T-helper 2 cell (primary cell): ENCODE measurements at places on chromosomes 6 and 20.

- DNase-seq: no peak
Measured at GRCh38 chr20:3663031-3663701, at the start of gene GFRA4. Gene GFRA4, minus strand, starts transcription at chr20:3663399. Its CDS starts 0 bp downstream, at chr20:3663399.

DNA sequence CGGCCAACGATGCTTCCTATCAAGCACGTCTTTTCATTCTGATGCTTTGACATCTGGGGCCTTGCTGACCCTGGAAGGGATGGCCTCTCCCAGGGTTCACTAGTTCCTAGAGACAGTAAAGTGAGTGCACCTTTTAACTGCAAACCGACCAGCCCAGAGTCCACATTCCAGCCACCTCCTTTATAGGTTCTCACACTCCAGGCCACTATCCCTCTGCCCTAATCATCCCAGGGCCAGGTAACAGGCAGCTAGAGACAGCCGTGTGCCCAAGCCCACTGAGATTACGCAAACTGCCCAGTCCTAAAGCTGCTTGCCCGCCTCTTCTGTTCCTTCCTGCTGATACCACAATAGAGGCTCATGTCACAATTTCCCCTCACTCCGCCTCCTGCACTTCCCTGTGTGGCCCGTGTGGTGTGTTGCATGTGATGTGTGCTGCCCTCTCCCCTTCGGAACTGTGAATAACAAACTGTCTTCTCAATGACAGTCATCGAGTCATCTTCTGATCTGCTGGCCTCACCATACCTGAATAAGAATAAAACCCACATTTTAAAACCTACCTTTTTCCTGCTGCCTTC is 123.7 kb upstream of the EXOC2 start:
- DNase-seq: peak; percentile 48

DNA sequence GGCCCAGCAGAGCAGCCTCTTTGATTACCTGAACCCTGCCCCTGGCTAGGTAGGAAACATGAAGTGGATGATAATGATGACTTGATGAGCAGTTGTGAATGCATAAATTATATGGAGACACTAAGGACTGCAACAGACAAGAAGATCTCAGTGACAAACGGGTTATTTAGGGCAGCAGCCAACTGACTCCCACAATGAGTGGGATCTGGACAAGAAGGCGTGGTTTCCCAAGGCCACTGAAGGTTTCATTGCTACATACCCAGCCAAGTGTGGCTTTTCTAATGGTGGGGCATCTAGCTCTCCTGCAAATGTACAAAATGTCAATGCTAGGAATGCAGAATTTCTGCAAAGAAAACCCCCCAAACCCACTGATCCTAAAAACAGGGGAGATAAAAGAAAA is 29.4 kb downstream of the RING1 start:
- no peak for DNase-seq

DNA sequence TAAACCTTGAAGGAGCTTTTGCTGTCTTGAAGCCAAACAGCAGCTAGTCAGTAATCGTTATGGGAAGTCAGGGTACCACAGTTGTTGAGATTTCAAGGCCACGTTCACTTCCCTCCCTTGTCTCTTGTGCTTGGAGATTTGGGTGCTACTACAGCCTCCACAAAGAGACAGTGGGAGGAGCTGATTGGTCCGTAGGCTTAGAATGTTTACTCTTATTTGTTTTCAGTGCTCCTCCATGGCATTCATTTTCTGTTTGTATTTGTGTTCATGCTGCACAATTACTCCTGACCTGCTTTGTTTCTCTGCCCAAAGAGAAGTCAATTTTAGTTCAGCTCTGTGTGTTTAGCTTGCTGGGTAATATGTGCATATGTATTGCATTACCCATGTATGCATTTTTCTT is 147.7 kb downstream of the PRL start:
- DNase-seq: no peak

- DNase-seq: no peak
Measured at GRCh38 chr6:42896178-42896719, 16.8 kb downstream of the RPL7L1 start.

DNA sequence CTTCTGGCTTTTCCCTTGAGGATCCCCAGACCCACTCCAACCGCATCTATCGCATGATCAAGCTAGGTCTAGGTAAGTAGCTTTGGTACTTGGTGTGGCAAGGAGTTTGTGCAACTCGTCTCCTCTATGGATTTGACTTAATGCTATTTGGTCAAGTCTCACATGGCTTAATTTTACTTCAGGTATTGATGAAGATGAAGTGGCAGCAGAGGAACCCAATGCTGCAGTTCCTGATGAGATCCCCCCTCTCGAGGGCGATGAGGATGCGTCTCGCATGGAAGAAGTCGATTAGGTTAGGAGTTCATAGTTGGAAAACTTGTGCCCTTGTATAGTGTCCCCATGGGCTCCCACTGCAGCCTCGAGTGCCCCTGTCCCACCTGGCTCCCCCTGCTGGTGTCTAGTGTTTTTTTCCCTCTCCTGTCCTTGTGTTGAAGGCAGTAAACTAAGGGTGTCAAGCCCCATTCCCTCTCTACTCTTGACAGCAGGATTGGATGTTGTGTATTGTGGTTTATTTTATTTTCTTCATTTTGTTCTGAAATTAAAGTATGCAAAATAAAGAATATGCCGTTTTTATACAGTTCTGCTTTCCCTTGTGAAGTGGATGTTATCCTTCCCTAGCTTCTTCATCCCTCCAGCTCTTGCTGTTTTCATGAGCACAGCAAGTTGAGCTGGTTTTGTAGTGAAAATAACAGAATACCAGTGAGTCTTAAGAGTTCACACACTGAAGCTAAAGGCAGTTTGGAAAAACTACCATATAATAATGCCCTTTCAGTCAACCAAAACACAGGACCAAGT is 3.8 kb downstream of the SLC35B2 start:
- peak; percentile 53 for DNase-seq

- no peak for DNase-seq
Measured at GRCh38 chr6:37456126-37456525, 23.1 kb downstream of the CMTR1 start.

- DNase-seq: no peak
Measured at GRCh38 chr6:108768166-108768555, 80.1 kb upstream of the ARMC2 start.

DNA sequence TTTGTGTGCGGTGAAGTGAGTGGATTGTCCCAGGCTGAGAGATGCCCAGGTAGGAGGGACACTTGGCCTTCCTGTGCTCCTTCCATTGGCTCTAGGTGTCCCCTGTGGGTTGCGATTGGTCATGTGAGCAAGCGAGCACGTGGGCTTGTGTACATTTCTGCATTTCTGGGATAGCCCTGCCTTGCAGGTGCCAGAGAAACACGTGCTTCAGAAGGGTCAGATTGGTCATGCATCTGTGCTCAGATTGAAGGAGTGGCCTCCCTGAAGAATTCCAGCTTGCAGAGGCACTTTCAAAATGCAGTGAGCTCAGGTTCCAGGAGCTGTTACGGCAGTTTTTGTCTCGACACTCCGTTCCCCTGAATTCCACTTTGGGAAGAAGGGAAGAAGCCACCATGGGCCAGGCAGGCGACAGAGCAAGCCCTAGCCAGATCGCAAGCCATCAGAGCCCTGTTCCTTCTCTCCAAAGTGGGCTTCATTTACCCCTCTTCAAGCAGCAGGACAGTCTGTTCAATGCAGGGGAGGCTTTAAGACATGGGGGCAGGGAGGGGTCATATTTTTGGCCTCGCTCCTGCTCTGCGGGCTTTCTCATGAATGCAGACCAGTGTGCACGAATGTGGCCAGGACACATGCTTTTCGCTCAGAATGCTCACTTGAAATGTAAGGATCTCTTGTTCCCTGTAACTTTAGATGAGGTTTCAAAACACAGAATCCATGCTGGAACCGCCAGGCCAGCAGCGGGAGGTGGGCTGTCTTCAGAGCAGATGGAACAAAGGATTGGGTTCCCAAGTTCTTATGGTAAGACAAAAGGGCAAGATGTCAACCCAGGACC is 78.6 kb upstream of the AKAP12 start:
- no peak for DNase-seq

GRCh38 chr6:132041706-132042105 is 90.5 kb upstream of the CCN2 start:
- no peak for DNase-seq

DNA sequence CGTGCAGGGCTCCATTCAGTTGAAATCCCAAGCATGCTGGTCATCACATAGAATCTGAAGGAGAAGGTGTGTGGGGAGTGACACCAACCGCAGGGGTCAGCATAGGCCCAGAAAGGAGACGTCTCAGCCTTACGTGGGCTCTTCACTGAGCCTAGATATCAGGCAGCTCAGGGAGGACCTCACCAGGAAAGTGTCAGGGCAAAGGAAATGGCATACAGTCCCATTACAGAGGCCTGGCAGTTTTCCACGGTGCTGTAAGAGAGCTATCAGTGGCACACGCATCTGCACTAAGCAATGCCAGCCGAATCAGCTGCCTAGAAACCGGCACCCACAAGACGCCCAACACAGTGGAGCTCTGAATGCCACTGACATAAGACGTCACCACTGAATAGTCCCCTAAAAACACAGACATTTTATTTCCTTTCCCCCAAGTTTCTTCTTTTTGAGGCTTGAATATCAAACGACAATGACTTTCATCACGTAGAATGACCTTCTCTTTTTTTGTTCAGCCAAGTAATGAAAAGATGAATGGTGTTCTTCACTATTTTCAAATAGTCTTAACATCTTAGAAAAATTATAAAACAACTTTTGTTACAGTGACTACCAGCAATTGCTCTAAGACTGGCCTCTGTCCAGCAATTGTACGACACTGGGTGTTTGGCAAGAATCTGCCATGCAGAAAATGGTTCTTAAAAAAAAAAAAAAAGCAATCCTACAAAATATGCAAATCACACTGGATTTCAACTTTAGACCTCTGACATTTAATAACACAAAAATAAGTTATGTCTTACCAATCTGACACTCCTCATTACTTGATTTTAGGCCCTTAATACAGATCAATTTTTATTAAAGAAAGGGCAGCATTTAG is 88.9 kb upstream of the FOXQ1 start:
- DNase-seq: no peak

DNA sequence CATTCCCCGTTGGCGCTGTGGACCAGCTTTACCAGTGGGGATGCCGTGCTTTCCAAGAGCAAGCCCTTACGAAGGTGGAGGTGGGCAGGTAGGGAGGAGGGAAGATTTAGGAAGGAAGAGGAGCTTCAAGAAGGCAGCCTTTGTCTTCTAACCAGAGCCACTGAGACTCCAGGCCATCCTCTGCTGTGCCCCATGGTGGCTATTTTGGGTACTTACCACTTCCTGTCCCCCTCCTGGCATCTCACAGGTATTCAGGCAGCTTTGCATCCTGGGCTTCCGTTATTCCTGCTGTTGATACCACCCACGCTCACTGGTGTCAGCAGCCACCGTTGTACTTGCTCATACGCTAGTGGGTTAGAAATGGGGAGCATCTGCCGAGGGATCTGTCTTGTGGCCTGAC is 22.9 kb downstream of the ERMARD start:
- DNase-seq: no peak

- DNase-seq: no peak
Measured at GRCh38 chr6:150342126-150342525, 26.7 kb upstream of the IYD start.

GRCh38 chr6:16241321-16241689 is 2.9 kb downstream of the GMPR start:
- DNase-seq: no peak

- DNase-seq: no peak
Measured at GRCh38 chr6:31559606-31559957, 12.2 kb downstream of the NFKBIL1 start.

DNA sequence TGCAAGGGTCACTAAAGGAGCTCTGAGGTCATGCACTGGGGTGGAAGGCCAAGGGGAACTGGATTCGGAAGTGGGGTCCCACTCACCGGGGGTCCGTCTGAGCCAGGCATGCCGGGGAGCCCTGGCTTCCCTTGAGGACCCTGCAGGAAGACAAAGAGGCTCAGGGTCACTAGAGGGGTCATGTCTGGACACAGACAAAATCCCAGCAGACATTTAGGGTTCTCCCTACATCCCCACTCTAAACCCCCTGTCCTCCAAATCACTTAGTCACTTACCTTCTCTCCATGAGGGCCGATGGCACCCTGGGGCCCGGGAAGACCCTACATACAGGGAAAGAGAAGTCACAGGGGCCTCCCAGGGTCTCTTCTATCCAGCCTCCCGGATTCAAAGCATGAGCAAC is 15.4 kb downstream of the COL11A2 start:
- DNase-seq: no peak

DNA sequence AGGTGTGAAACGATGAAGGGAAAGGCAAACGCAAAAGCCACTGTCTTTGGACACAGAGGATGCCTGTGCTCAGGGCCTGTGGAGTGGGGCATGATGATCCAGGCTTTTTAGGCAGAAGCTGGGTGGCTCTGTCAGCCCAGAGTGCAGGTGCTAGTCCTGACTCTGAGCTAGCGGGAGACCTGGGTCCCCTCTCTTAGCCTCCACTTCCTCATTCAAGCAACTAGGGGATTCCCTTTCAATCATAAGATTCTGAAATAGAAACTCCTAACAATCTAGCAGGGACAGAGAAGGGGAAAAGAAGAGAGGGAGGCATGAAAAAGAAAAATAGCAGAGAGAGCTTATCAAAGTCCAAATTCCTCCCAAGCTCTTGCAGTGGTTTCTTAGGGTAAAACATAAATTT is 7.6 kb upstream of the HIVEP2 start:
- no peak for DNase-seq

DNA sequence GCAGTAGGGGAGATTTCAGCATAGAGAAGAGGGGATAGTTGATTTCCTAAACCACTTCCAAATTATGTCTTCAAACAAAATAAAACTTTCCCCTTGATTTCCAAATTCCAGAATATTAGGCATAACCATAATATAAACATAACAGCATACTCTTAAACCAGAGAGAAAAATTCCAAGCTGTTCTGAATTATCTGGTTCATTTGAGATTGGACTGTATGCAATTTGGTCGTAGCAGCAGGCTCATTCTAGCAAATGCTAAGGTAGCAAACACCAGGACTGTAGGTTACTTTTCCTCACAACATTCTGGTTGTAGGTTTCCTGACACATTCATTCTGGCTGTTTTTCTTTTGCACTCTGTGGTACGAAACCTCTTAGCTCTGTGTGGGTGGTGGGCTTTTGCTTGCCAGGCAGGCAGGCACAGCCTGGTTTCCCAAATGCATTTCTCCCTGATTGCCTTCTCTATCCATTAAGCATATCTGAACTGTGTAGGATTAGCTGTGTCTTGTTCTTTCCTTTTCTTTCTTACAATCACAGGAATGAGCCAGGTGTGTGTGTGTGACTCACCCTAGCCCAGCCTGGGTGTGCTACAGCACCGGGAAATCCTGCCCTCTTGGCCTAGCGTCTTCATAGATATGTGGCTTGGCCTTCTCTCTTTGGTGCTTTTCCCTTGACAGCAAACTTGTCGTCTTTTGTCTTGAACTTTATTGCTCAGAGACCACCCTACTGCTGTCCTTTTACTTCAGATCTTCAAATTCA is 77.1 kb downstream of the JARID2 start:
- no peak for DNase-seq

- DNase-seq: no peak
Measured at GRCh38 chr6:95686895-95687294, 109.6 kb downstream of the MANEA start.

DNA sequence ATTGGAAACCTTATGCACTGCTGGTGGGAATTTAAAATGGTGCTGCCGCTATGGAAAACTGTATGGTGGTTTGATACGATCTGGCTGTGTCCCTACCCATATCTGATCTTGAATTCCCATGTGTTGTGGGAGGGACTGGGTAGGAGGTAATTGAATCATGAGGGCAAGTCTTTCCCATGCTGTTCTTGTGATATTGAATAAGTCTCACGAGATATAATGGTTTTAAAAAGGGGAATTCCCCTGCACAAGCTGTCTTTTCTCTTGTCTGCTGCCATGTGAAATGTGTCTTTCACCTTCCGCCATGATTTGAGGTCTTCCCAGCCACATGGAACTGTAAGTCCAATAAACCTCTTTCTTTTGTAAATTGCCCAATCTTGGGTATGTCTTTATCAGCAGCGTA is 4.9 kb downstream of the TAP2 start:
- no peak for DNase-seq

- no peak for DNase-seq
Measured at GRCh38 chr6:46990031-46990644, 52.0 kb downstream of the ADGRF1 start.
